Muscle of back (tissue), 13 donors: ENCODE measurements at places on chromosomes 4 and X. TPM values are rescaled to one million over a fixed set of nuclear protein-coding genes. Genes with fewer than 3 reads are reported as not detected.

DNA sequence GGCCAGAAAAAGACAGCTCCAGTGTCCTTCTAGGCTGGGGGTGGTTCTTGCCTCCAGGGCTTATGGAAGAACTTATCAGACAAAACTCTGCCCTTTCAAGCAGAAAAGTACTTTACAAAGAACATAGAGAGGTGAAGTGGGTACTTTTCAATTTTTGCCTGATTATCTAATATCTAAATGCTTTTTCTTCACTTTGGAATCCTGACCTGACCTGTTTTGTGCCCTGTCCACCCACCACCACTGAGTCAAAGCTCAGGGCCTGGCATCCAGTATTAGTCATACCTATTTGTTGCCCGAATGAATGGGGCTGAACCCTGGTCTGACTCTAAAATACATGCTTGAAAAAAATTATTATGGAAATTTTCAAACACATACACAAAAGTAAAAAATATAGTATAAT, 37.2 kb downstream of the RTL9 start:
- no peak for DNase-seq

DNA sequence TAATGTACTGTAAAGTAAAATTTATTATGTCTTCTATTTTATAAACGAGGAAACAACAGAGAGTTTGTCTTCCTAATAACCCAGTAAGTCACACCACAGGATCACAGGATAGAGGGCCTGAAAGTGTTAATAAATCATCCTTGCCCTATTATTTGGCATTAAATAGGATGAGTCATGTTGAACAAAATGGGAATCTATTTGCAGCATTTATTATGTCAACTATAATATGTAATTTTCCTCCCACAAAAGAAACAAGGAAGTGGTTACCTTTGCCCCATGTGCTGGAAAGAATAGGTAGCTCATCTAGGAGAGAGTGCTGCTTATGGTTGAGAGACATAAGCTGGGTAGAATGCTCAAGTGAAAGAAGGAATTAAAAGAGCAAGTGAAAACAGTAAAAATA, 237.6 kb upstream of the NDST3 start:
- DNase-seq = no peak

DNA sequence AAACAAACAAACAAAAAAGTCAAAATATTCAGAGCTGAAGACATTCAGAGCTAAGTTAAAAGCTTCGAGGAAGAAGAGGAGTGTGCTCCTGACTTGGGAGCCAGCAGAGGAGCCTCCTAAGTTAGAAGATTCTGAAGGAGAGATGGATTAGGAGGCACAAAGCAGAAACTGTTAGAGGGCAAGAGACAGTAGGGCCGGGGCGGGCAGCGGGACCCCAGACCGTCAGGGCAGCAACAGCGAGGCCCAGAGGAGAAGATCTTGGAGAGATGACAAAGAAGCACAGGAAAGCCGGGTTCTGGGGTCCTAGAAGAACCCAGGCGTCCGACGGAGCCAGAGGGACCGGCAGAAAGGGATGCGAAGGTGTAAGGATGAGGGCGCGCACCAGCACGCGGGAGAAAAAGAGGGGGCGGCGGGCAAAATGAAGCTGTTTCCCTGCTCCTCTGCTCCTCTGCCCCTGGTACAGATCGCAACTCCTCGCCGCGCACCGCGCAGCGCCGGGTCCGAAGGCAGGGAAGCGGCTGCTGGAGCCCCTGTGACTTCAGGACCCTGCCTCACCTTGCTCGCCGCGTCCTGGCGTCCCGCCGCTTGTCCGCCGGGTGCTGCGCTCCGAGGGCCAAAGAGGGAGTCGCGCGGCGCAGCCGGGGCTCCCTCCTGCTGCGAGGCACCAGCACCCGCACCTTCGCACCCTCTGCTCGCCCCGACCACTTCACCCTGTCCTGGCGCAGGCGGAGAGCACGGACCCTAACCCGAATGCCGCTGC, 477 bp downstream of the KLHL13 start:
- no peak for DNase-seq

- no peak for DNase-seq
Measured at GRCh38 chr4:63036159-63036866, 1372.9 kb downstream of the TECRL start.

- DNase-seq = no peak
Measured at GRCh38 chr4:98332017-98332416, 70.8 kb downstream of the RAP1GDS1 start.

- DNase-seq = no peak
Measured at GRCh38 chrX:86148594-86148993, 343 bp downstream of the DACH2 start.

GRCh38 chrX:9557521-9557920, 92.7 kb downstream of the TBL1X start:
- no peak for DNase-seq

- peak; percentile 79 for DNase-seq
Measured at GRCh38 chr4:151324752-151325110, 674 bp downstream of the SH3D19 start.

The PDCL2 gene
- not detected for polyA plus RNA-seq

The CPZ gene
- 9.7 TPM for polyA plus RNA-seq

- no peak for DNase-seq
Measured at GRCh38 chrX:21856504-21856903, 717 bp downstream of the YY2 start.

DNA sequence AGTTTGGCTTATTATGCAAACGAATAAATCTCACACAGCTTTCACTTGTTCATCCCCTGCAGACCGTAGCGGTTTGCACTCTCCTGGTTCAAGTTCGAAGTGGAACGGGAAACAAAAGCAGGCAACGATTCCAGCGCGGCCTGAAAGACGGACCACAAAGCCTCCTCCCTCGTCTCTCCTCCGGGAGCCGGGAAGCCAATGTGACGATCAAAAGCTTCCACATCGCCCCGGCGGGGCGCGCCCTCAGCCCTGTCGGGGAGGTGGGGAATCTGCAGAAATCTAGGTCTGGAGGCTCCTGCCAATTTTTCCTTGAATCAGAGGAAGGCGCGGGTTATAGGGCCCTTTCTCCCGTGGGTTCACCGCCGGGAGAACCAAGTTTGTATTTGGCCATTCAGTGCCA, 16.9 kb upstream of the ZIC3 start:
- peak; percentile 18 for DNase-seq

GRCh38 chrX:123108513-123109427, 75.3 kb upstream of the GRIA3 start:
- DNase-seq = no peak

The PCDH19 gene
- 4.2 TPM for polyA plus RNA-seq

The CSN1S1 gene
- not detected for polyA plus RNA-seq

GRCh38 chrX:17590892-17591740, 146.2 kb upstream of the SCML1 start:
- no peak for DNase-seq

DNA sequence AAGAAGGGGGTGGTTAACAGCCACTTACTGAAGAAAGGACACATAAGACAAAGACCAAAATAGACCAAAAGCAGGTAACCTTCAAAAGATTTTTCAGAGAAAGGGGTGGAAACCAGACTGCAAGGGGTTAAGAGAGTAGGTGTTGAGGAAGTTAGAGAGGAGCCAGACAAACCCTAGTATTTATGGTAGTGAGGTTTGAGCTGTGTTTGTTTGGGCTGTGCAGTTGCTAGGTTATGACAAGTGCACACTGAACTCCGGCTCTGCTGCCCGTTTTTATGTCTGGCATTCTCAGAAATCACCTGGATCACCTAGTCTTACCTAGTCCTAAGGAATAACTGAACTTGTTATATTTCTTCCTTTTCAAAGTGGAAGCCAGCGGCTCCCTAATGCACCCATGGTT, 22.9 kb upstream of the G3BP2 start:
- no peak for DNase-seq

DNA sequence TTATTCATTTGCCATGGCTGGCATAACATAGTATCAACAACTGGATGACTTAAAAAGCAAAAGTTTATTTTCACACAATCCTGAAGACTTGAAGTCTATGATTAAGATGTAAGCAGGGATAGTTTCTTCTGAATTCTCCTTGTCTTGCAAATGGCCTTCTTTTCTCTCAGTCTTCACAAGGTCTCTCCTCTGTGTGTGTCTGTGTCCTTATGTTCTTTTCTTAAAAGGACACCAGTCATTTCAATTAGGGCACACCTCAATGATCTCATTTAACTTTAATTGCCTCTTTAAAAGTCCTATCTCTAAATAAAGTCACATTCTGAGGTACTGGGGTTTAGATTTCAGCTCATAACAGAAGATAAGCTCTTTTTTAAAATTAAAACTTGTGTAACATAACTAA, 399.7 kb downstream of the PABPC4L start:
- no peak for DNase-seq

The APEX2 gene
- polyA plus RNA-seq = 9.9 TPM

The GLRA2 gene
- polyA plus RNA-seq = 0.22 TPM

DNA sequence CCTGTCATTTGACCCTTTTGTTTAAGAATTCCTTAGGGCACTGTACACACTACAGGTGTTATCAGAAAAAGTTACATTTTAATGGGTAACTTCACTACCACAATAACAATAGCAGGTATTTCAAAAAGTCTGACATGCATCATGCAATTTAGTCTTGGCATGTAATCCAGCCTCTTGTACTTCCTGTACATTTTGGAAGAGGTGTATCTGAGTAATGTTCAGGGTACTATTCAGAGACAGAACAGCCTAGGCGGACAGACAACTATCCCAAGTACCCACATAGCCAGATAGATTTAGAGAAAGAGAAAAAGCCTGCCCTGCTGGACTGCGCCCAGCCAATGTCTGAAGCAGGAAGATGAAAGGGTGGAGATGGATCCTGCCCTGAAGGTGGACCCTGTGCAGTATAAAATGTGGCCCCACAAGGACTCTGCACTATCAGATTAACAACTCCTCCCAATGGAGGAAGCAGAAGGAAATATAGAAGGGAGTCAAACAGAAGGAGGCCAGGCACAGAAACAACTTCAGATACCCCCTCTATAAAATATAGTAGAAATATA, 8.5 kb downstream of the UGT2B7 start:
- no peak for DNase-seq

The POLN gene
- polyA plus RNA-seq = 1.7 TPM

- no peak for DNase-seq
Measured at GRCh38 chr4:187380181-187380581, 615.4 kb upstream of the ZFP42 start.

DNA sequence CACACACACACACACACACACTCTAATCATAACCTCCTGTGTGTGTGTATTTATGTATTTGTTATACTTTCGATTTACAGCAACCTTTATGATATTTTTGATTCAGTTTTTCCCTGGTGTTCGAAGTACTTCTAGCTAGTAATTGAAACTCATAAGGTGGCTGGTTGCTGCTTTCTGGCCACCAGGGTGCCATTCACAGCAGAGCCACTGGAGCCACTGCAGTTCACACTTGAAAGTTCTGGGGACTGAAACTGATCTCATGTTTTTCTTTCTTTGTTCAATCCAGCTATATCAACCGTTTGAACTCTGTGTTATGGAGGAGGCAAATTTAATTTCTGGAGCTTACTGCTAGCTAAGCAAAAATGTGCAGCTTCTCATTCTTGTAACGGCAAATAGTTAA, 419.4 kb downstream of the ADGRL3 start:
- DNase-seq = peak; percentile 15

DNA sequence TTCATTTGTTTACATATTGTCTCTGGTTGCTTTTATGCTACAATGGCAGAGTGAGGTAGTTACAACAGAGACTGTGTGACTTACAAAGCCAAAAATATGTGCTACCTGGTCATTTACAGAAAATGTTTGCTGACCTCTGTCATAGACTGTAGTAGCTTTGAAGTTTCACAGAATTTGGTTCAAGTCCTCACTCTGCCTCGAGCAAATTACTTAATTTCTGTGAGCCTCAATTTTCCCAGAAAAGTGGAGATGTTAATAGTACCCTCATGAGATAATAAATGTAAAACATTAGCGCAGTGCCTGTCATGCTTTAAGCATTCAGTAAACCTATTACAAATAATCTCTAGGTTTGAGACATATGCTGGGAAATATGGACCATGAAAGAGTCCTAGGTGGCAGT, 18.4 kb upstream of the NRK start:
- no peak for DNase-seq

- no peak for DNase-seq
Measured at GRCh38 chr4:71429106-71429505, 90.3 kb downstream of the SLC4A4 start.

The MAGED4B gene
- 24.7 TPM for polyA plus RNA-seq

- no peak for DNase-seq
Measured at GRCh38 chr4:45869184-45869583, 254.7 kb downstream of the GABRG1 start.
